ENCODE measurements at places on chromosomes 4 and X. TPM values are rescaled to one million over a fixed set of nuclear protein-coding genes. Genes with fewer than 3 reads are reported as not detected.
A peak's percentile ranks its signal among the peaks of the same experiment; 100 is the strongest.

ZCCHC18 gene
- 0.13 TPM for total RNA-seq

- no peak overlapping the region for H3K4me3 ChIP-seq
- peaks cover 4% of the 10 kb centered on the region for H3K4me1 ChIP-seq
- H3K36me3 ChIP-seq, result no peaks in the 10 kb centered on the region
- no peaks in the 10 kb centered on the region for H3K27me3 ChIP-seq
- no peak overlapping the region for H3K27ac ChIP-seq
Measured at GRCh38 chrX:118360429-118361125, 14.7 kb downstream of the WDR44 start.

GRCh38 chr4:10006231-10006600 is 15.1 kb downstream of the SLC2A9 start:
- peak overlapping the region; percentile 36 for H3K27ac ChIP-seq
- no peak overlapping the region for H3K4me3 ChIP-seq
- no peaks in the 10 kb centered on the region for H3K27me3 ChIP-seq
- peaks cover 6% of the 10 kb centered on the region for H3K4me1 ChIP-seq
- H3K36me3 ChIP-seq, result no peaks in the 10 kb centered on the region

GRCh38 chr4:25890571-25891485 is 23.2 kb upstream of the SMIM20 start:
- no peaks in the 10 kb centered on the region for H3K4me1 ChIP-seq
- H3K36me3 ChIP-seq, result no peaks in the 10 kb centered on the region
- no peak for DNase-seq

PCDH7 gene
- 6.4 TPM for total RNA-seq

PLP1 gene
- total RNA-seq, result 1.7 TPM

- H3K27me3 ChIP-seq, result no peaks in the 10 kb centered on the region
- DNase-seq, result no peak
- H3K36me3 ChIP-seq, result no peaks in the 10 kb centered on the region
- H3K27ac ChIP-seq, result no peak overlapping the region
- no peak overlapping the region for H3K4me3 ChIP-seq
Measured at GRCh38 chr4:125714049-125714448, 399.3 kb downstream of the FAT4 start.

DNA sequence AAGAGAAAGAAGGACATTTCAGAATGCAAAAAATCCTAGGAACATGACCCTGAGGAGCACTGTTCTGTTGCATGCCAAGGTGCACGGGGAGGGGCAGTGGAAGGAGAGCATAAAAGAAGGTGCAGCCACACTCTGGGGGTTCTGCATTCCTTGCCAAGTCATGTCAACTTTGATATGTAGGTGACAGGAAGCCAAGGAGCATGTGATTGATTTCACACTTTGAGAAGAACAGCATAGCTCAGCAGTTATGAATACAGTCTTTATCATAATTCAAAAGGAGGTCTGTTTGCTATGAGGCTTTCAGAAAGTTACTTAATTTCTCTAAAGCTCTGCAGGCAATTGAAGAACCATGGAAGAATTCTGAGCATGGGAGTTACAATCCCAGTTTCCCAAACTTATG is 50.6 kb downstream of the SCFD2 start:
- H3K27ac ChIP-seq, result no peak overlapping the region
- H3K36me3 ChIP-seq, result no peaks in the 10 kb centered on the region
- H3K4me1 ChIP-seq, result no peaks in the 10 kb centered on the region
- DNase-seq, result no peak
- H3K4me3 ChIP-seq, result no peak overlapping the region
- H3K27me3 ChIP-seq, result no peaks in the 10 kb centered on the region

DNA sequence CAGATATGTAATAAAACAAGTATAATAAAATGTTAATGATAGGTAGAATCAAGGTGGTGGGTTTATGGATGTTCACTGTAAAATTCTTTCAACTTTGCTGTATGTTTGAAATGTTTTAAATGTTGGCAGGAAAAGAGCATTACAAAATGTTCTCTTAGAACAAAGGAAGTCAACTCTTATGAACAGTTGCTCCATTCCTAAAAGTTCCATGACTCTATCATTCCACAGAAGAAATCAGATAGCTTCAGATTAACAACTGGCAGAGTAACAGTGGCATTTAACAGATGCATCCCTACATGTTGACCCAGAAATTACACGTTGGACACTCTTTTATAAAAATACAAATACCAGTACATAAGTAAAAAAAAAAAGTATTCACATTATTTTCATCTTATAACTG is 2023.7 kb downstream of the ARAP2 start:
- H3K4me3 ChIP-seq, result no peak overlapping the region
- H3K4me1 ChIP-seq, result no peaks in the 10 kb centered on the region
- H3K27ac ChIP-seq, result no peak overlapping the region
- no peaks in the 10 kb centered on the region for H3K27me3 ChIP-seq
- no peaks in the 10 kb centered on the region for H3K36me3 ChIP-seq

GRCh38 chr4:37599092-37599790 is 86.9 kb downstream of the RELL1 start:
- H3K27me3 ChIP-seq, result no peaks in the 10 kb centered on the region
- H3K27ac ChIP-seq, result no peak overlapping the region

DNA sequence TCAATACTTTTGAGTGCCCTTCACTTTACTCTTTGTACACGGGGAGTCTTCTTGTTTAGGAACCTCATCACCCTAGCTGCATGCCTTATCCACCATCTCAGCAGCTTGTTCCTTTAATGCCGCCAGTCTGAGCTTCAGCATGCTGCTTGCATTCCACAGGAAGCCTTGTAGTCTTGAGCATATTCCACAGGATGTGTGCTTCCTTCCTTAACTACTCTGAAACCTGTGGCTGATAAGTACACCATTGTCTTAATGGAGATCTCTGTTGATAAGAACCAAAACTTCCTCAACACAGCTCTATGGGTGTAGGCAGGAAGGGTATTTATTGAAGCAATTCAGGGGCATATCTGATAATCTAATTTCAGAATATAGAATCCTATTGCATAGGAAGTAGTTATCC is 24.4 kb upstream of the CCNI start:
- H3K4me1 ChIP-seq, result peaks cover 10% of the 10 kb centered on the region
- no peaks in the 10 kb centered on the region for H3K36me3 ChIP-seq
- H3K27ac ChIP-seq, result no peak overlapping the region
- no peak for DNase-seq
- no peaks in the 10 kb centered on the region for H3K27me3 ChIP-seq
- H3K4me3 ChIP-seq, result no peak overlapping the region

SYTL5 gene
- 3.6 TPM for total RNA-seq

GRCh38 chr4:98891478-98892337 is 37.2 kb downstream of the EIF4E start:
- H3K4me3 ChIP-seq, result no peak overlapping the region
- no peaks in the 10 kb centered on the region for H3K4me1 ChIP-seq
- DNase-seq, result no peak
- no peaks in the 10 kb centered on the region for H3K36me3 ChIP-seq
- no peaks in the 10 kb centered on the region for H3K27me3 ChIP-seq
- no peak overlapping the region for H3K27ac ChIP-seq

GRCh38 chr4:143586080-143586479 is 72.6 kb downstream of the SMARCA5 start:
- no peak for DNase-seq
- H3K36me3 ChIP-seq, result no peaks in the 10 kb centered on the region
- H3K27me3 ChIP-seq, result no peaks in the 10 kb centered on the region
- no peak overlapping the region for H3K4me3 ChIP-seq
- H3K27ac ChIP-seq, result no peak overlapping the region

DNA sequence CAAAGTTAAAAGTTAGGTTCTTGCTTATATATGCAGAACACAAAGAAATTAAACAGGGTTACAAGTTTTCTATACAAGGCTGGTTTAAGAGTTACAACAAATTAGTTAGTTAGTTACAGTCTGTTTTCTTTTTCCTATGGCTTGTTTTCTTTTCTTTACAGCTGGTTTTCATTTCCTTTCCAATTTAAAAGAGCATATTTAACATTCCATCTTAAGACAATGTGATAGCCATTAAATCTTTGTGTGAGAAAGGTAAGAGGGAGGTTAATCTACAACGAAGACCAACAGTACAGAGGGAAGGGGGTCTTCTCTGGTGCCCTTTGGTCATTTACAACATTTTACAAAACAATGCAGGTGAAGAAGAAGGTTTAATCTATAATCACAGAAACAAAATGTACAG is 290.6 kb downstream of the ZNF674 start:
- no peaks in the 10 kb centered on the region for H3K27me3 ChIP-seq
- no peaks in the 10 kb centered on the region for H3K4me1 ChIP-seq
- no peaks in the 10 kb centered on the region for H3K36me3 ChIP-seq
- DNase-seq, result no peak

ZFP92 gene
- 0.38 TPM for total RNA-seq

GRCh38 chr4:27861802-27862201 is 1001.2 kb downstream of the STIM2 start:
- H3K27me3 ChIP-seq, result no peaks in the 10 kb centered on the region
- no peaks in the 10 kb centered on the region for H3K36me3 ChIP-seq
- no peak for DNase-seq
- H3K27ac ChIP-seq, result no peak overlapping the region
- H3K4me3 ChIP-seq, result no peak overlapping the region
- H3K4me1 ChIP-seq, result no peaks in the 10 kb centered on the region

LPAR4 gene
- total RNA-seq, result 0.12 TPM

ERAS gene
- total RNA-seq, result not detected

DNA sequence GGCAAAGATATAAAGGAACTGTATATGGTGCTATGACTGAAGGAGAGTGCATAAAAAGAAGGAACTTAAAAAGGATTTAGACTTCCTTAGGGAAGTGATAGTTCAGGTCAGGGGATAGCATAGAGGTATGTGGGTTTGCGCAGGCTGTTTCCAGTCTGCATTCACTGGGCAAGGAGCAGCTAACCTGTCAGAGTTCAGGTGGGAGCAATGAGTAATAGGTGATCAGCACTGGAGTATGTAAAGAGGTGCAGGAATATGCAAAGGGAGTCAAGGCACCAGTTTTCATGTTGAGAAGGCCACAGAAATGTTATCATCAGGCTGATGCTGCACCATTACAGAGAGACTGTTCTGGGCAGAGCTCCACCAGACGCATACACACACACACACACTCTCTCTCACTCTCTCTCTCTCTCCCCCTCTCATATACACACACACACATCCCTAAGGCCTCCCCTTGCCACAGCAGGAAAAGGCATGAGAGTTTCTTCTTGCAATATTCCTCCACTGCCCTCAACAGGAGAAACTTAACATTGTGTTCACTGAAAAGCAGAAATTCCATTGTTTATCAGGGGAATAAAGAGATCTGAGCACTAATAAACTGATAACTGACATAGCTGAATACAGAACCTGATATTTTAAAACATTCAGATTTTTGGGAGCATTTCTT is 256.4 kb upstream of the GRID2 start:
- H3K27ac ChIP-seq, result no peak overlapping the region
- no peaks in the 10 kb centered on the region for H3K27me3 ChIP-seq
- H3K4me3 ChIP-seq, result no peak overlapping the region
- DNase-seq, result no peak
- H3K36me3 ChIP-seq, result no peaks in the 10 kb centered on the region

DNA sequence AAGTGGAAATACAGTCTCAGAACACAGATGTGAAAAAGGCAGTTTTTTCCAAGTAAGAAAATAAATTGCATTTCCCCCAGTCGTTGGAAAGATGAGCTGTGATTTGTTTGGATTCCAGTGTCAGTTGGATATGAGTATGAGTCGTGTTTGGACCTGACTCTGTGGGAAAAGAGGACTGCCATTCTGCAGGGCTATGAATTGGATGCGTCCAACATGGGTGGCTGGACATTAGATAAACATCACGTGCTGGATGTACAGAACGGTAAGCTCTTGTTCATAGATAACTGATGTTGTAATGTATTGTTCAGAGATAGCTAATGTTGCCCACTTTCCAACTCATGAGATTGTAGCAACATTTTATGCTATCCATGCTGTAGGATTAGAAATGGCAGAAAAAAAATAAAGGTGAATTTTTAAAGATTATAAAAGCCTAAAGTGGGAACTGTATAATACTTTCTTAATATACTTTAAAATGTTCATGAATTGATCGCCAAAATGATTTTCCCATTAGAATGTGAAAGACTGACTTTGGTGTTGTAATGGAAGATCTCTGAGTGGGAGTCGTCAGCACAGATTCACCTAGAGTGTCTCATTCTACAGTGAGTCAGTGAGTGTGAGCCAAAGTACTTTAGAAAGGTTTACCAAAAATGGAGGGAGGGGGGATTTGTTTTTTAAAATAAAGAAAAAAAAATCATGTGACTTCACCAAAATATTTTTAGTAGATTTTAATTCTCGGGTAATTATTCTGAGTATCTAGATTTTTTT is 178.7 kb downstream of the DCTD start:
- H3K4me1 ChIP-seq, result no peaks in the 10 kb centered on the region
- H3K36me3 ChIP-seq, result no peaks in the 10 kb centered on the region
- no peak overlapping the region for H3K27ac ChIP-seq
- no peak overlapping the region for H3K4me3 ChIP-seq
- no peak for DNase-seq

TMPRSS11B gene
- total RNA-seq, result not detected

DNA sequence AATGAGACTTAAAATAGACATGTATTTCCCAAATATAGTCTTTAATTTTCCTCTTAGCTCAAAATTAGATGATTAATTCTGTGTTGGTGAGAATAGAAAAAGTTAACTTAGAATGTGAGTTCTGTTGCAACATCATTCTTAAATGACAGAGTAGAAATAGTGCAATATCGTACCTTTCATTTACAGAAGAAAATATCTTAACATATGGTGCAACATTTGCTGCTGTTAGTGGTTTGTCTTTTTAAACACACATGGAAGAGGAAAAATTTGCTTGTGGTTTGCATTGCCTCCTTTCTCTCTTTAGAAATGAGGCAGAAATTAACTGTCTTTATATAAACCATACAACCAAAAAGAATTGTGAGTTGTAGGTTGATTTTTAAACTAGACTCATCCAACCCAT is 39.3 kb upstream of the FHDC1 start:
- H3K36me3 ChIP-seq, result no peaks in the 10 kb centered on the region
- no peaks in the 10 kb centered on the region for H3K27me3 ChIP-seq
- no peak overlapping the region for H3K4me3 ChIP-seq
- H3K27ac ChIP-seq, result no peak overlapping the region

GRCh38 chrX:135974279-135974856 is 580 bp upstream of the MMGT1 start:
- no peaks in the 10 kb centered on the region for H3K36me3 ChIP-seq
- no peaks in the 10 kb centered on the region for H3K4me1 ChIP-seq
- no peaks in the 10 kb centered on the region for H3K27me3 ChIP-seq

- H3K36me3 ChIP-seq, result no peaks in the 10 kb centered on the region
- no peak overlapping the region for H3K4me3 ChIP-seq
- no peaks in the 10 kb centered on the region for H3K4me1 ChIP-seq
Measured at GRCh38 chr4:125789023-125789422, 474.3 kb downstream of the FAT4 start.

DNA sequence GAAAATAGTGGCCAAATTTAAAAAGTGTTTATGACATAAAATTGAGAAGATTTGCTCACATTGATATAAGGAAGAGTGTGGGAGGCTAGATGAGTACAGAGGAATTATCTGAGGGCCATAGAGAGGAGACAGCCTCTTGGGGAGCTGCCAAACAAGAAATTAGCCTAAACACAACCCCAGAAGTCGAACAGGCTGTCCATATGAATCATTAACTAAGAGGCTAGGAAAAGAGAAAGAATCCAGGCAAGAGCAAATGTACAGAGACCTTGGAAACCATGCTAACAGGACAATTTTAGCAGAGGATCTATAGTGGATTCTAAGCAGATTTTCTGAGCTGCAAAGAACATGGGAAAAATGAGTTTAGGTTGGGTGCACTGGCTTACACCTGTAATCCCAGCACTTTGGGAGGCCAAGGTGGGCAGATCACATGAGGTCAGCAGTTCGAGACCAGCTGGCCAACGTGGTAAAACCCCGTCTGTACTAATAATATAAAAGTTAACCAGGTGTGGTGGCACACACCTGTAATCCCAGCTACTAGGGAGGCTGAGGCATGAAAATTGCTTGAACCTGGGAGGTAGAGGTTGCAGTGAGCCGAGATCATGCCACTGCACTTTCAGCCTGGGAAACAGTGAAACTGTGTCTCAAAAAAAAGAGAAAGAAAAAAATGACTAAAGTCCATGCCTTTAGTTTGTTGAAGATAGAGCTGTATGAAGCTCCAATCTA is 76.1 kb downstream of the NWD2 start:
- H3K36me3 ChIP-seq, result no peaks in the 10 kb centered on the region
- no peak for DNase-seq
- no peaks in the 10 kb centered on the region for H3K4me1 ChIP-seq
- H3K4me3 ChIP-seq, result no peak overlapping the region
